ENCODE measurements at places on chromosomes 11 and 22.

GRCh38 chr11:121554552-121554951, 101.8 kb upstream of the SORL1-AS1 start:
- DNase-seq: no peak

DNA sequence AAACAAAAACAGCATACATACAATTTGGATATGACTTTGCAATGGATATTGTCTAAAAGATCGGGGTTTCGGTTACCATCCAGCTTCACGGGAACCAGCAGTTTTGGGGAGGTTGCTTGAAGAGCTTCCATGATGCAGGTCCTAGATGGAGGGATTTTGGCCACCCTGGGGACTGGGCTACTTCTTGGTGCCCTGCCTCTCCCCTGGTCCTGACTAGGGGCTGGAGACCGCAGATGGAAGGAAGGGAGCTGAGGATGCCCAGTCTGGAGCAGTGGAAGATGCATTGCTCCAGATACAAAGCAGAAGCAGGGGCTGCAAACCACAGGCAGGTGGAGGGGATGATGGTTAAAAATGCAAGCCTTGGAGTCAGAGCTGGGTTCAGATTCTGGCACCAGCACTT, 13.5 kb downstream of the SOX10 start:
- DNase-seq: no peak

- DNase-seq: peak; percentile 67
Measured at GRCh38 chr11:129894278-129895125, 876 bp downstream of the NFRKB start.

DNA sequence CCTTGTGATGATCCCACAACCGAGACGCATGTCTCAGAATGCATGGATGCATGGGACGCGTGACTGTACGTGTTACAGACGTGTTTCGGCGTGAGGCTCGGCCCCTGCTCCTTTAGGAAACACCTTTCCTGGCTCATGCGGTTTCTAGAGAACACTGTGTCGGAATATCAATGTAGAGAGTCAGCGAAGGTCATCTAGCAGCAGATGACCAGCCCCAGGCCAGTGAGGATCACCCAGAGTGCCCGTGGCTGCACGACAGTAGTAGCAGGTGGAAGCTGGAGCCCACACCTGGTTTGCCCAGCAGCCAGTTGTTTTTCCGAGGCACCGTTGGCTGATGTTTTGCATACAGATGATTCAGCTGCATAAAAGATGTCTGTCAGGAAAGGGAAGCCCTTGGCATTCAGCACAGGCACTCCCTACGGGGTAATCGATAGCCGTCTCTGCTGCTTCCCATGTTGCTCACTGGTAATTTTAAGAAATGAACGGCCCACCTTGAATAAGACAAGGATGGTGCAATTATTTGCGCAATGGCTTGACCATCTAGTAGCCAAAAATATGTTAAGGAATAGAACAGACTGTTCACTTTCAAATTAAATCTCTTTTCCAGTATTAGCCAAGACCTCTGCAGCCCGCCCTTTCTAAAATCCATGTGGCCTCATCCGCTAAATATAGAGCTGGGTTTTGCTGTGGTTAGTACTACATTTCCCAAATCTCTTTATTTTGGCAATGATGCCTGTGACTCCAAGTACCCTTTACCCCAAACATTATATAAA, 1.1 kb upstream of the CLTCL1 start:
- DNase-seq: no peak

DNA sequence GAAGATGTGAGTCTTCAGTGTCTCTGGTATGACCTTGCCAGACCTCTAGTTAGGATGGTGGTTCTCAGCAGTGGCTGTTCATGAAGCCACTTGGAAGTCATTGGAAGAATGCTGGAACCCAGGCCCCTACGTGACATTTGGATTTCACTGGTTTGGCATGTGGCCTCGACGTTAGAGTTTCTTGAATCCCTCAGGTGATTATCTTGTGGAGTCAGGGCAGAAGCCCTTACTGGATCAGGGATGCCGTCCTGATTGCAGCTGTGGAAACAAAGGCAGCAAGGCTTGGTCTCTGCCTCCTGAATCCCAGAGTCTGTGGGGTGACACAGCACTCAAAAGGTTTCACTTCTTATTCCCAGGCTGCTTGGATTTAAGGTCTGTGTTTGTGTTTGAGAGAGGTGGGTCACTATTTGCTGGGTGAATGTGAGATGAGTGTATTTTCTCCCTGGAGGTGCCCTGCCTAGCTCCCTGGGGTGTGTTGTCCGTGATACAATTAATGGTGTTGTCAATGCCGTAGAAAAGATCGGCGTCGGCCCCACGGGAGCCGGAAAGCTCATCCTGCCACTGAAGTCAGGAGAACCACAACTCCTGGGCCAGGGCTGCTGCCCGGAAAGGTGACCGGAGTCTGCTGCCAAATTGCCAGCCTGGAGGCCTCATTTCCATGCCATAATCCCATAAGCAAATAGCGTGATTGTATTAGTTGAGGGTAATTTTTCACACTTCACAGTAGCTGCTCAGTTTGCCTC, 939.0 kb downstream of the BRD1 start:
- DNase-seq: no peak

- DNase-seq: no peak
Measured at GRCh38 chr11:87320123-87320522, 282.4 kb downstream of the TMEM135 start.

DNA sequence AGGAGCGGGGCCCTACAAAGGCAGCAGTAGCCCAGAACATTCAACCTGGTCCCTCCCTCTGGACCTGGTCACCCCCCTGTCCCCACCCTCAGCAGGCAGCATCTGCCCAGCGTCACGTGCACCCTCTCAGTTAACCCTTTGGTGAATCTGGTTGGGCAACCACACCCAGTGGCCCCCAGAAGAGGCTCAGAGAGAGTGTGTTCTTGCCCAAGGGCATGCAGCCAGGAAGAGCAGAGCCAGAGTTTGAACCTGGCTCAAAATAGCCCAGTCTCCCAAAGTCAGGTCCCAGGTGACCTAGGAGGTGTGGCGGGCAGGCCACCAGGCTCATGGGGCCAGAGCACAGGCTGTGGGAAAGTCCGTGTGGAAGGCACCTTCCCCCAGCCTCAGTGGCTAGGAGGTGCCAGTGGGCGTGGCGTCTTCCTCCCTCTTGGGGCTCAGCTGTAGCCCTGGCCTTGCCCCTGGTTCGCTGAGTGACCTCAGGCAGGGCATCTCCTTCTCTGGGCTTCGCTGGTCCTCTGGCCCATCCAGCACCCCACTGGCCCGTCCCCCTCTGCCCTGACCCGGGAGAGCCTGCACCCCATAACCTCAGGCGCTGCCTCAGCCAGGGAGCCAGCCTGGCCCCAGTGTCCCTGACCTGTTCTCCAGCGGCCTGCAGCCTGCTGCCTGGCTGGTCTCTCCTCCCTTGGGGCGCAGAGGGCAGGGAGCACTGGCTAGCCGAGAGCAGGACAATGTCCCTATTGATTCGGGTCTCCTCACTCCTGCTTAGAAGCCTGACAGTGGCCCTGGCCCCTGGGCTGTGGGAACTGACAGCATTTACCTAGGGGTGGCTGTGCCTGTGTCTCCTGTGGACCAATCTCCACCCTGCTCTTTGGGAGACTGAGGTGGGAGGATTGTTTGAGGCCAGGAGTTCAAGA, 7.0 kb downstream of the ALDH3B1 start:
- DNase-seq: no peak

DNA sequence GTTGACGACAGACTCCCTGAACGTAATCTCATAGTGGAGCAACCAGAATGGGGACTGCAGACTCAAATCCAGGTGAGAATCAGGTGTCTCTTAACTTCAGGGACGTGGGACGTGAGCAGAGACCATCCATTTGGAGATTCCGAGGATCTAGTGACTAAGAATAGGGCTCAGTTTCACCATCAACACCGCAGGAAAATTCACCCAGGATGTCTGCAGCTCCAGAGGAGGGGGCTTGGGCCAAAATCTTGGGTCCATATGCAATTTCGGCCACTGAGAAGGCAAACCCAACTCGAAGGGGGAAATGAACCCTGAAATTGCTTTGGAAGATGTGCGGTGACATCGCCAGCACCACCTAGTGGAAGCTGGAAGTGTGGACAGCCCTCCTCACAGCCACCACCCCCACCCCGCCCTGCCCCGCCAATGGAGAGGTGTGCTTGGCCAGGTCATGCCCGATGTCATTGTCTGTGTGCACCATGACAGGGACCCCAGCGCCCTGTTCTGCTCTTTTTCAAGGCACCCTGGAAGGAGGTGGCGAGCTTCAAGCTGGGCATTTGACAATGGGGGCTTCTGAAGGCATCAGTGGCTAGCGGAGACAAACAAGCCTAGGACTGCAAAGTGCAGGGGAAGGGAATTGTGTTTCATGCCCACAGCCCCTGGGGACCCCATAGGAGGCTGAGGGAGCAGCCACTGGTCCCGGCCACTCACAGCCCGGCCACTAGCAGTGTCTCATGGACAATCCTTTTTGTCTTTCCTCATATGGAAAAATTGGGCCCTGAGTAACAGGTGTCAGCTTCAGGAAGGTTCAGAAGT, 24.8 kb downstream of the APOL1 start:
- DNase-seq: peak; percentile 70

- DNase-seq: no peak
Measured at GRCh38 chr11:10358696-10359095, 53.8 kb downstream of the ADM start.

DNA sequence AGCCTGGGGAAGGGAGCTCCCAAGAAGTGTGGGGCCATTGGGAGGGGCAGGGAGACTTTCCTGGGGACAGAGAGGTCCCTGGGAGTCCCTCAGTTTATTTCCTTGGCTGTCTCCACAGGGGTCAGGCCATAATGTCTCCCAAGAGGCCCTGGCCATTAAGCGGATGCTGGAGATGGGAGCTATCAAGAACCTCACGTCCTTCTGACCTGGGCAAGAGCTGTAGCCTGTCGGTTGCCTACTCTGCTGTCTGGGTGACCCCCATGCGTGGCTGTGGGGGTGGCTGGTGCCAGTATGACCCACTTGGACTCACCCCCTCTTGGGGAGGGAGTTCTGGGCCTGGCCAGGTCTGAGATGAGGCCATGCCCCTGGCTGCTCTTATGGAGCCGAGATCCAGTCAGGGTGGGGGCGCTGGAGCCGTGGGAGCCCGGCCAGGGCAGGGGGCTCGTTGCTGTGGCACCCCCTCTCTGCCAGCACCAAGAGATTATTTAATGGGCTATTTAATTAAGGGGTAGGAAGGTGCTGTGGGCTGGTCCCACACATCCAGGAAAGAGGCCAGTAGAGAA, 58.4 kb downstream of the ST3GAL4 start:
- no peak for DNase-seq

GRCh38 chr22:50739279-50739691, 1.3 kb downstream of the ACR start:
- no peak for DNase-seq

GRCh38 chr11:2917842-2918490, 11.3 kb downstream of the PHLDA2 start:
- no peak for DNase-seq

- no peak for DNase-seq
Measured at GRCh38 chr11:132439711-132440255, 1069.4 kb downstream of the NTM start.

GRCh38 chr11:861105-861479, 18.4 kb downstream of the TSPAN4 start:
- no peak for DNase-seq

- DNase-seq: no peak
Measured at GRCh38 chr11:10002221-10002620, 291.8 kb downstream of the SBF2 start.

- no peak for DNase-seq
Measured at GRCh38 chr11:66226101-66226500, 42.3 kb upstream of the RAB1B start.

GRCh38 chr11:110433393-110434333, 3.9 kb downstream of the FDX1 start:
- peak; percentile 56 for DNase-seq

DNA sequence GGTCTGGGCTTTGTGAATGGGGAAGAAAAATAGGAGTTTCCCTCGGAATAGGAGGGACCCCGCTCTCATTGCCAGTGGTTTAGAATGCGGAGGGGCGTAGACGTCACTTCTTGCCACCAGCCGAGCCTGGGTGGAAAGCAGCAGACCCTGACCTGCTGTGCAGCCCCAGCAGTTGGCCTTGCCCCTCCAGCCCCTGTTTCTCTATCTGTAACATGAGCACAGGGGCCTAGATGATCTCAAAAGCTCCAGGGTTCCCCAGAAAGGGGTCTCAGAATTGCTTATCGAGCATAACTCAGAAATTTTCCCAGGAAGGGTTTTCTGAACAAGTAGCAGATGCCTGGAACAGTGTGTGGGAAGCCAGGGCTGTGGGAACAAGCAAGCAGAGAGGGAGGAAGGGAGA, 43.9 kb downstream of the C11orf91 start:
- DNase-seq: no peak

DNA sequence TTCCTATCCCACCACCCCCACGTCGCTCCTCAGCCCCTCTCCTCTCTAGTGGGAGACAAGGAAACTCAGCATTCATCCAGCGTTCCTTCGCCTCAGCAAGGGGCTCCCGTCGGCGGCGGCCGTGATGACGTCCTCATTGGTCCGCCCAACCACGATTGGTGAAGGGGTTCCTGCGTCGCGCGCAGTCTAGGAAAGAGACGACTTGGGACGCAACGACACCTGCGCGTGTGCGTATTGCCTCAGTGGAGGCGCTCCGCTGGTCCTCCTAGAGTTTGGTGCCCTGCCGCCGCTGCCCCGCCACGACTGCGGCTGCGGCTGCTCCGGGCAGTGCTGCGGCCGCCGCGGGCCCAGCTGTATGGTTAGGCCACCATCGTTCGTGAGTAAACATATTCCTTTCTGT, 56.6 kb downstream of the CCDC81 start:
- no peak for DNase-seq

DNA sequence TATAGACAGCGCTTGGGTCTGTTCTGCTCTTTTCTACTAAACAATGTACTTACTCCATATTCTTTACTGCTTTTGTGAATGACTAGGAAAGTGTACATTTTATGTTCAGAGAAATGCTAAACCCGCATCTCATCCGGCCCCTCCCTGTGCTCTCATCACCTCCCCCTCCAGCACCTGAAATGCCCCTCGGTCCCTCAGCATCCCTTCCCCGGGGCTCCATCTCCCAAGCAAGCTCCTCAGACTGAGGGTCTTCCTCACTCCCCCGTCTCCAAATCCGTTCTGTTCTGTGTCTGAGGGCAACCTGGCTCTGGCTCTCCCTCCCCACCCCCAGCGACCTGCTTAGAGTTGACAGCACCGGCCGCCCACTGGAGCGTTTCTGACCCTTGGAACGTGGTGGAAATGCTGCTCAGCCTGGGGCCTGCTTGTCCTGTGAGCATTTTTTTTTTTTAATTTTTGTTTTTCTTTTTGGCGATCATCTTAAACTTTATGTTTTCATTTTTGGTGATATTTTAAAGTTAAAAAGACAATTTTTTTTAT, 1.4 kb downstream of the SELENOO start:
- DNase-seq: no peak

- DNase-seq: no peak
Measured at GRCh38 chr11:91932151-91932821, 292.3 kb upstream of the FAT3 start.

GRCh38 chr11:67662835-67663531, 11.4 kb downstream of the ALDH3B2 start:
- DNase-seq: no peak

GRCh38 chr22:48781868-48782267, 1045.8 kb downstream of the BRD1 start:
- DNase-seq: no peak

Data from suppressor macrophage (primary cell).